Calu3 (cell line): ENCODE measurements at places on chromosomes 6 and 20.

DNA sequence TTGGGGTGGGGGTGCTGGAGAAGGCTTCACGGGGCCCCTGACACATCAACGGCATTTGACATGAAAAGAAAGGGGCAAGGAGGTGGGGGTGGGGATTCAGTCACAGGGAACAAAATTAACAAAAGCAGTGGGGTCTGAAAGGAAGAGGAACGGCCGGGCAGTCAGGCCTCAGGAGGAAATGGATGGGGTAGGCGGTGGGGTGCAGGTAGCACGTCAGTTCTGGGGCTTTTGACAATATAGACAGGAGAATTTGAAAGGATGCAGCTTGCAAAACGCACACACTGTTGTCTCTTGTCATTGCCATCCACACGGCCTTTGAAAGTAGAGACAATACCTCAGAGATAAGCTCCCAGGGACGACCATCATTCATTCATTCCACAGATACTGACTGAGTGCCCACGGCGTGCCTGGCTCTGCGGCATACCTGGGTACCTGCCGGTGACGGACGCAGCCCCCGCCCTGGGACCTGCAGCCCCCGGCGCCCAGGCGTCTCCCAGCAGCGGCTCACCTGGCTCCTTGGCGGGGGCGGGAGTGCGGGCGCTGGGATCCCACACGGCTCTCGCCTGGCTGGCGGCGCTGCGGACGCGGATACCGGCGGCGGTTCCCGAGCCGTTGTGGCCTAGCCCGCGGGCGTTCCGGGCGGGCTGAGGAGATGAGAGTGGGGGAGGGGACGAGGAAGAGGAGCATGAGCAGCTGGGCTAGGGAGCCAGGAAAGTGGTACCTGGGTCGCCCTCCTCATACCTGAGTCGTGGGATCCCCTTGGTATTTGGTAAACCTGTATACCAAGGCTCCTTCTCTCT, at the start of gene SLC26A8:
Gene SLC26A8, minus strand, starts transcription at position 646 of the 800 bp plus-strand sequence. CDS start 4,934 bp downstream, outside the sequence.
- DNase-seq: no peak

DNA sequence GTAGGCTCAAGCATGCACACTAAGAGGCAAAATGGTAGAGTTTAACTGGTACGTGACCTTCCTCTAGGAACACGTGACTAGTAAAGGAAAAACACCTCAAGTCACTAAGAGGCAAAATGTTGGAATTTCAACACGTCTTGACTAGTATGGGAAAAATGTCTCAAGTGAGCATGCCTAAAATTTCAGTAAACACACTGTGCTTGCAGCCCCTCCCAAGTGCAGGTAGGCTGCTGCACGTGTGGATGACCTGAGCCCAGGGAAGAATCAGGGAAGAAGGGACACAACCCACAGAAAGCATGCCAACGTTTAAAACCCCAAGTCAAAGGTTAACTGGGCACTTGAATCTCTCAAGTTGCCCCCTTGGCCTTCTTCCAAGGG, 162.2 kb downstream of the TENT5A start:
- DNase-seq: no peak

GRCh38 chr20:20078041-20078440, 25.7 kb downstream of the CFAP61 start:
- DNase-seq: no peak

GRCh38 chr6:141164042-141164743, 968.5 kb upstream of the GJE1 start:
- peak; percentile 2 for DNase-seq

DNA sequence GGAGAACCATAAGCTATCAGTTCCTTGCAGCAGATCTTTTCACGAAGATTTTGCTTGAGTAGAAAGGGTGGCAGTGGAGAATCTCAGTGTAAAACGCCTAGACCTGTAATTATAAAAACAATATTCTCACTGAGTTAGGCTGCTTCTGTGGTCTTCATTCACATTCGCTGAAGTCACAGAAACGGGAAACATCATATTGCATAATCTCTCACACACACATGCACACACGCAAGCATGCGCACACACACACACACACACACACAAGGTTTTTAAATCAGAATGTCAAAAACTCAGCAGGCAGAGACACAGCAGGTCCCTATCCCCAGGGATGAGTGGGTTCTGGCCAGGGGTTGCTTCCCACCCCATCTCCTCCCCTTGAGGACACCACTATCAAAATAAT, 175.5 kb downstream of the ATXN1 start:
- no peak for DNase-seq

- no peak for DNase-seq
These were observed 293.9 kb downstream of the RNGTT start for GRCh38 chr6:88669475-88669874.

DNA sequence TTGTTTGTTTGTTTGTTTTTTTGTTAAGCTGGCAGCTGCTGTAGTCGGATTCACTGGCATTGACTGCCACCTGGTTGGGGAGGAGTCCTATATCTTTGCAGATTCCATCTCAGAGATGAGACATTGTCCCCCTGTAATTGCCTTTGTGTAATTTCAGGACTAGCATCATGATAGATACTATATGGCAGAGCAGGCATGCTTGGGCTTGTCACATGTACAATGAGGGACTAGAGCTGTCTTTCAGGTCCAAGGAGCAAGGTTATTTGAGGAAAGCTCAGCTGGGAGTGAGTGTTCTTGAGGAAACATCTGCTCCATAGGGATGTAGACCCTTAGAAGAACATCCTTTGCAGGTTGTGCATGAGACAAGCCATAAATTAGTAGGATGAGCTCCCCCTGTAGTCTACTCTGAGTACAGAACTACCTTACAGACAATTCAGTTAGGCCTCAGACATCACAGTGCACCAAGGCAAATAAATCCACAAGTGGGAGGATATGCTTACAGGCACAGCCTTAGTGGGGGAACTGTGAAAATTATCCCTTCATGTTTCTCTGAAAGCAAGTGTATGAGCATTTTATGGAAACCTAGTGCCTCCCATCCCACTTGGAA, 62.1 kb downstream of the BMP2 start:
- no peak for DNase-seq

DNA sequence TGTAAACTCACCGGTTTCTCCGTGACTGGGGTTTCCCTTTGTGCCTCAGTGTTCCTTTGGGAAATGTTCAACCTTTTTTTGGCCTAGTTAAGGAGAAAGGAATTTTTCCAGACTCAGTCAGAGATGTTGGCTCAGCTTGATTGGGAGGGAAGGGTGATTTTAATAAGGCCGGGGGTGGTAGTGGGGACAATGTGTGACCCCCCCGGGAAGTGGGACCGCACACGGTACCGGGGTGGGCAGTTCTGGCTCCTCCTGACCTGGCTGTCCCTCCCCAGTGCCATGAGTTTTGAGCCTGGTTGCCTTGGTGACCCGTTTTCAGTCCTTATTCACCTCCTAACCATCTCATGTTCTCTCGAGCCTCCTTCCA, 132.7 kb downstream of the SNX5 start:
- no peak for DNase-seq

DNA sequence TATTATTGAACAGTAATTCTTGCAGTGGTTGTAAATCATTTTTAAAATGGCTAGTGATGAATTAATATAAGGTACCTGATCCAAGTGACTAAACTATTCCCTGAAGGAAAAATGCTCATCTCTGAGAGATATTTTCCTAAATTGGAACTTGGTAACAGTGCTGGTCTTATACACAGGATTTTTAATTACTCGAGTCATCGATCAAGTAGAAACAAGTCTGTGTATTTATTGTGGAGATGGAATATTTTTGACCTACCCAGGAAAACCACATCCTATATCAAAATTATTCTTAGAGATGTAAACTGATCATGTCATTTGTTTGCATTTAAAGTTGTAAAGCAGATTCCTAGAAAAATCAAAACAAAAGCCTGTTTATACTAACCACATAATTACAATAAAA, 166.9 kb downstream of the MOXD1 start:
- no peak for DNase-seq

GRCh38 chr6:77926198-77926751, 273.4 kb downstream of the MEI4 start:
- no peak for DNase-seq

GRCh38 chr20:48571949-48572847, 255.6 kb downstream of the PREX1 start:
- DNase-seq: no peak

- no peak for DNase-seq
These were observed 160.0 kb downstream of the HACE1 start for GRCh38 chr6:104699593-104700329.

DNA sequence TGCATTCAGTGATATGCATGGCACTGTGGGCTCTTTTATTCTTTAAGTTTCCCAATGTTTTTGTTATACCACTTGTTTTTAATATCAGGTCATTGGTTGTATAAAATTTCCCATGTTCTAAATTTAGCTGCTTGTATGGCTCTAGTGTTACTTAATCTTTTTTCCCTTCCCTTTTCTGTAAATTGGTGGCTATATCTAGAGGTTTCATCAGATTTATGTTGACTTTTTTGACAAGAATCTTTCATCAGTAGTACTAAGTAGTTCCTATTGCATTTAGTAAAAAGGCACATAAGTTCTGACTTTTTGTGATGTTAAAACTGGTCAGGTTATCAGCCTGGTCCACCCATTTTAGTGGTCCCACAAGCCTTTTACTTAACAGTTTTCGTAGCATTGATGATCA, 51.1 kb downstream of the MMS22L start:
- no peak for DNase-seq

GRCh38 chr6:16056263-16056870, 72.5 kb upstream of the MYLIP start:
- DNase-seq: no peak

DNA sequence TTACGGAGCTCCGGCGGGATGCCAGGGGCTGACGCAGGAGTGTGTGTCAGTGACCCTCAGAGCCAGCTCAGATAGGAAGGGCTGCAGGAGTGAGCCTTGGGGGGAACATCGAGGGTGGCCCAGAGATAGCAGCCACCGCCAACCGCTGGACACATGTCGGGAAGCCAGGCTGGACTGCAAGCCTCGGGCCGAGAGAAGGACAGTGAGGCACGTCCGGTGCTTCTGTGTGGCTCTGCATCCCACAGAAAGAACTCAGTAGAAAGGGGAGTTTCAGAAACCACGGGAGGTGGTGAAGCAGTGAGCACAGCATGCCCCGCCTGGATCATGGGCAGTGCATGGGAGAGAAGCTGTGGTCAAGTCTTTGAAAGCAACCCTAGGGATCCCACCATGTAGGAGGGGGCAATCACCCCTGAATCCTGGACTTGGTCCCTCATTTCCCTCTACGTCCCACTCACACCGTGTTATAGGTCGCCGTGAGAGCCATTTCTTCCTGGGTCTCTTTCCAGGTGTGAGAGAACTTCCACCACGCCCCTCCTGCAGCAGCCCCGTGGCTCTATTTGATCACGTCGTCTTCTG, 383.7 kb upstream of the CDH4 start:
- DNase-seq: no peak

DNA sequence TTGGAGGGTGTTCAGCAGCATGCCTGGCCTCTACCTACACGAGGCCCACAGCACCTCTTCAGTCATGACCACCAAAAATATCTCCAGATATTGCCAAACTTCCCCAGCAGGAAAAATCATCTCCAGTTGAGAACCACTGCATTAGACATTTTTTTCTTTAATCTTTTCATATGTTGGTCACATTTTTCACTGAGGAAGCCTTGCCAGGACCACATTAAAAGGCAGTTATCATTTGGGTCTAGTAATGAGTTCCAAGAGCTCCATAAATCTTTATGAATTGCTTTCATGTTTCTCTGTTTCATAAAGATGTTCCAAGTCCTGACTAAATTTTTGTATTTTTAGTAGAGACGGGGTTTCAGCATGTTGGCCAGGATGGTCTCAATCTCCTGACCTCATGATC, 28.8 kb downstream of the MTRES1 start:
- DNase-seq: no peak

- DNase-seq: no peak
These were observed 26.7 kb downstream of the RBCK1 start for GRCh38 chr20:434661-435419.

DNA sequence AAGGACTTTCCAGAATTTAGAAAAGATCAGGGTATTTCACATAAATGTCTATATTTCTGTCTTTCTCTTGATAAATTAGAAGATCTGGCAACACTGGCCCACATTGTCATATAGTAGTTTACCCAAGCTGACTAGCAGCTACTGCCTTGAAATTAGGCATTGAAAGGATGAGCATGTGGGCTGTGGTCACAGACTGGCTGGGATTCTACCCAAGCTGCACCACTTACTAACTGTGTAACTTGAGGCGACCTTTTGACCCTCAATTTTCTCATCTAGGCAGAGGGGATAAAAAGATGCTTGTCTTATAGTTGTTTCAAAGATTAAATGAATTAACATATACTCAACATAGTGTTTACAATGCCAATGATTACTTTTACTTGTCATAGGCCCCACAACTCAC, 152.7 kb upstream of the BMP2 start:
- no peak for DNase-seq

GRCh38 chr6:142903812-142904211, 41.2 kb downstream of the HIVEP2 start:
- no peak for DNase-seq

- DNase-seq: no peak
These were observed 83.4 kb downstream of the ELOVL4 start for GRCh38 chr6:79864001-79864400.

- no peak for DNase-seq
These were observed 83.9 kb downstream of the PKIB start for GRCh38 chr6:122694075-122694474.

GRCh38 chr6:29964518-29964886, 22.2 kb downstream of the HLA-A start:
- DNase-seq: no peak

DNA sequence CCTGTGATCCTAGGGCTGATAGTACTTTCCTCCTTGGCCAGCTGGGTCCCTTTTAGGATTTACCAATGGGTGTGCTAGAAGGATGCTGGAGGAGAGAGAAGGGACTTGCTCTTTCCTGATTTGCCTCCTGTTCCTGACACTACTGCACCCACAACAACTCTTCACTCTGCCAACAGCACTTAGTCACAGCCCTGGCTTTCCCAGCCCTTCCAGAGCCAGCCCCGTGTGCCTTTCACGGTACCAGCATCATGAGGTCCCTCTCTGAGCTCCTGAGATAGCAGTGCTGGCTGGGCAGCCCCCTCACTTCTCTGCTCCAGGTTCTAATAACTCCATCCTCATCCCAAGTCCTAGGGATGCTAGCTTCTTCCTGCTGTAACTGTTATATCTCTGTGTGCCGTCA, 80.9 kb downstream of the DNAH8 start:
- no peak for DNase-seq

DNA sequence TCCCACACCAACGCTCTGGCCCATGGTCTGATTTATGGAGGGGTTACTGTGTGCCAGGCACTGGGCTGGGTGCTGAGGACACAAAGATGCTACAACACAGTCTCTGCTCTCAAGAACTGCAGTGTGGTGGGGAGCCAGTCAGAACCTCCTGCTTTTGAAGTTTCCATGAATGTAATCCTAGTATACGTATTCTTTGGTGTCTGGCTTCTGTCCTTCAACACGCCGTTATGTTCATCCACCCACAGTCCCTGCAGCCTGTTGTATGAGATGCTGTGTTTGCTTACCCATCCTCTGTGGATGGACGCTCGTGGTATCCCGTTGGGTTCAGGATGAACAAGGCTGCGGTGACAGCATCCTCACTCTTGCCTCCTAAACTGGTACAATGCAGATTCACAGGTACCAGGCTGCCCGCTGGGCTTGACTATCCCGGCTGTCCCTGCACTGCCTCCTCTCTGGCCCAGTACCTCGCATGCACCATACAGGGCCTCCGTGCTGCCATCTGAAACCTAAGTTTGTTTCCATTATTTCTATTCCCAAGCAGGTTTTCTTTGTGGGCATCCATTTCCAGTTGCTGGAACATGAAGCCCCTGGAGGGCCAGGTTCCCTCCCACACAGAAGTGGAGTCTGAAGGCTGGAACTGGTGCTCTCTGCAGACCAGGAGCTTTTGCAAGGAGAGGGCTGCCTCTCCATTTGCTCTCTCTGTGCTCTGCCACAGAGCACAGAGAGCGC, 364.5 kb downstream of the ZFAND3 start:
- no peak for DNase-seq
